ENCODE measurements at places on chromosomes 12 and 14. TPM values are rescaled to one million over a fixed set of nuclear protein-coding genes. Genes with fewer than 3 reads are reported as not detected.
A peak's percentile ranks its signal among the peaks of the same experiment; 100 is the strongest.

Gene INSM2
- not detected for total RNA-seq

Gene SOX5
- total RNA-seq = not detected

Gene GYS2
- not detected for total RNA-seq

Gene TAS2R7
- not detected for total RNA-seq

Gene CDKN1B
- 67.5 TPM for total RNA-seq

Gene MYF5
- not detected for total RNA-seq

Gene VIPAS39
- total RNA-seq = 46.1 TPM

- DNase-seq = no peak
Observed at GRCh38 chr14:75653563-75653962, 7.1 kb downstream of the ERG28 start.

DNA sequence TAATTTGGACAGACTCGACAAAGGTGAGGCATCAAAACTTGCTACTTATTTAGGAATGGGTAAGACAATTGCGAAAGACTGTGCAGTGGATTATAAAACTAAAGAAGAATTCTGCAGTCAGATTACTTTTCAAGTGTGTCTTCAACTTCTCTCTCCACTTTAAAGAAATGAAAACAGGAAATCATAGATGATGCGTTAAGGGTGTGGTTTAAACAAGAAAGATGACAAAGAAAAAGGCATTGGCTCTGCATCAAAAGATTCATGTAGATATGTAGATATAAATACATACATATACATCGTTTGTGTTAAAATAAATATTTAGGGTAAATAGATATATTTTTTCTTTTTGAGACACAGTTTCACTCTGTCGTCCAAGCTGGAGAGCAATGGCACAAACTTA is 74.6 kb upstream of the PARP11 start:
- no peak for DNase-seq

- no peak for DNase-seq
Observed at GRCh38 chr14:78997811-78998210, 827.6 kb downstream of the NRXN3 start.

DNA sequence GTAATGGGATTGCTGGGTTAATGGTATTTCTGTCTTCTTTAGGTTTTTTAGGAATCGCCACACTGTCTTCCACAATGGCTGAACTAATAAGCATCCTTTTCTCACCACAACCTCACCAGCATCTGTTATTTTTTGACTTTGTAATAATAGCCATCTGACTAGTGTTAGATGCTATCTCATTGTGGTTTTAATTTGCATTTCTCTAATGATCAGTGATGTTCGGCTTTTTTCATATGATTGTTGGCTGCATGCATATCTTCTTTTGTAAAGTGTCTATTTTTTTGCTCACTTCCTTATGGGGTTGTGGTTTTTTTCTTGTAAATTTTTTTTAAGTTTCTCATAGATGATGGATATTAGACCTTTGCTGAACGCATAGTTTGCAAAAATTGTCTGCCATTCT is 377.9 kb downstream of the GALC start:
- no peak for DNase-seq

GRCh38 chr12:104750061-104750460 is 208.0 kb downstream of the SLC41A2 start:
- peak; percentile 44 for DNase-seq

- DNase-seq = no peak
Observed at GRCh38 chr12:79725987-79726386, 35.2 kb upstream of the PAWR start.

DNA sequence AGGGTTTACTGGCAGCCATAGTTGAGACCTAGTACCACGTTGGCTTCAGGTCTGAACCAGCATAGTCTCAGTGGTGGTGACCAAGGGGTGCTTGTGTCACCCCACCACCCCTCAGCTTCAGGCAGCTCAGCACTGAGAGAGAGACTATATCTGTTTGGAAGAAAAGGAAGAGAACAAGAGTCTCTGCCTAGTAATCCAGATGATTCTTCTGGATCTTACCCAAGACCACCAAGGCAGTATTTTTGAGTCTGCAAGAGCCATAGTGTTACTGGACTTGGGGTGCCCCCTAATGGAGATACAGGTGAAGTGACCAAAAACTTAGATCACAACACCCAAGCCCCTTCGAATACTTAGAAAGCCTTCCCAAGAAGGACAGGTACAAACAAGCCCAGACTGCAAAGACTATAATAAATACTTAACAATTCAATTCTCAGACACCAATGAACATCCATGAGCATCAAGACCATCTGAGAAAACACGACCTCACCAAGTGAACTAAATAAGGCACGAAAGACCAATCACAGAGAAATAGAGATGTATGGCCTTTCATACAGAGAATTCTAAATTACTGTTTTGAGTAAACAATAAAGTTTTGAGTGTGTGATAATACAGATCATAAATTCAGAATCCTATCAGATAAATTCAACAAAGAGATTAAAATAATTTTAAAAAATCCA is 107.0 kb downstream of the HELB start:
- DNase-seq = peak; percentile 3

GRCh38 chr14:71245659-71246361 is 338.6 kb downstream of the PCNX1 start:
- DNase-seq = peak; percentile 31

DNA sequence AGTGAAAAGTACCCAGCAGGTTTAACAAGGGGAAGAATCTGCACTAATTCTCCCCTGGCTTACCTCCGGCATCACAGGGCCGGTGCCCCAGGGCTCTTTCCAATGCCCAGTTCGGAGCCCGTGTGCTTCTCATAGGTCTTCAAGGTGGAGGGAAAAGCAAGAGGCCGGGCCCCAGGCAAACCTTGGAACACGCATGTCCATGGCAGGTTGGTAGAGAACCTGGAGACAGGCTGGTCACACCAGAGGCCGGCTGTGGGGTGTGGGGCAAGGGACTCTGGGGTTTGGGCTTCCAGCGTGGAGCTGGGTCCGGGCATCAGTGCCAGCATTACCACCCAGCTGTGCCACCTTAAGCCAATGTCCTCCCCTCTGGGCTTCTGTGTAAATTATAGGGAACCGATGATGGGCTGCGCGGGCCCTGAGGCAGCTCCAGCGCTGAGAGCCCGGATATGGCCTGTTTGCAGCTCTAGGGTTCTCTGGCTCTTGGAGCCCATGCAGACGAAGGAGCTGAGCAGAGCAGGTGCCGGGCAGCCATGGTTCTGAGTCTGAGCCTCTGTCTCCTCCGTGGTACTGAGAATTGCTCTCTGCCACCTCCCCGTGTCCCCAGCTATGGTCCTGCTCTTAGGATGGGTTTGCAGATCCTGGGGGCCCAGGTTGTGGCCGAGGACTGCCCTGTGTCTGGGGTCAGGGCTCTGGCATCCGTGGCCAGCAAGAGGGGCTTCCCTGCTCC is 197.0 kb upstream of the C14orf180 start:
- no peak for DNase-seq

DNA sequence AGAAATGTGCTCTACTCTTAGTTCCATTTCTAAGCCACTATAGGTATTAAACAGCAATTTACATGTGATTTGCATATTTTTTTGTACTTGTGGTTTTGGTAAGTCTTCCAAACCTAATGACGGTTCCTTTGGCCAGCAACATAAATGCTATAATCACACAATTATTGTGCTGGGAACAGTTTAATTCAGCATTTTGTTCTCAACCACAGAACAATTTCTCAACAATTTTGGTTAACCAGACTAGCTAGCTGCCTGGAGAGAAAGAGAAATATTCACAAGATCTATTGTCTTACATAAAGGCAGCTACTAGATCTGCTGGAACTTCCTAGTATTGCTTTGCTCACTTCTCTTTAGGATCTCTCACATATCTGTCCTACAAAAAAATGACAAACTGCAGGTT is 265.3 kb downstream of the SOX5 start:
- DNase-seq = no peak

GRCh38 chr14:63654346-63654745 is 12.7 kb upstream of the WDR89 start:
- no peak for DNase-seq

DNA sequence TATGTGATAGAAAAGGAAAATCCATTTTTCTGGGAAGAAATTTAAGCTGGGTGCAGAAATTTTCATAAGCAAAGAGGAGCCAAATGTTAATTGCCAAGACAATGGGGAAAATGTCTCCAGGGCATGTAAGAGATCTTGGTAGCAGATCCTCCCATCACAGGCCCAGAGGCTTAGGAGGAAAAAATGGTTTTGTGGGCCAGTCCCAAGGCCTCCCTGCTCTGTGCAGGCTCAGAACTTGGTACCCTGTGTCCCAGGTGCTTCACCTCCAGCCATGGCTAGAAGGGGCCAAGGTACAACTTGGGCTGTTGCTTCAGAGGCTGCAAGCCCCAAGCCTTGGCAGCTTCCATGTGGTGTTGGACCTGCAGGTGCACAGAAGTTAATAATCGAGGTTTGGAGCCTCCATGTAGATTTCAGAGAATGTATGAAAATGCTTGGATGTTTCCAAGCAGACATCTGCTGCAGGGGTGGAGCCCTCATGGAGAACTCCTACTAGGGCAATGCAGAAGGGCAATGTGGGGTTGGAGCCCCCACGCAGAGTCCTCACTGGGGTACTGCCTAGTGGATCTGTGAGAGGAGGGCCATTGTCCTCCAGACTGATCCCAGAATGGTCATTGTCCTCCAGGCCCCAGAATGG is 77.7 kb upstream of the ATP2B1 start:
- no peak for DNase-seq

DNA sequence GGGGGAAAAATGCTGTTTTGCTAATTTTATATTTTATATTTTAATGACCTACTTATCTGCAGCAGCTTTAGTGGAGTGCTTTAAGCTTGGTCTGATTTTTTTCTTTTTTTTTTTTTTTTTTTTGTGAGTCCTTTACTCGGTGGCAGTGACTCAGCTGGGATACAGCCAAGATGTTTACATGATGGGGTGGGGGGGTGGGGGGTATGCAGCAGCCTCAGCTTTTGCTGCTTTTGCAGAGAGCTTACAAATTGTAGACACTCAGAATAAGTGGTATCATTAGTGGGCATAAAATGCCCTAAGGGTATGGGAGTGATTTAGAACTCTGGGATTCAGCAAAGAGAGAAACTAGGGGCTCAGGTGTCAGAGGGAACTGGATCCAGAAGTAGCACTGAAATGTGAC is 38.2 kb upstream of the ARHGAP5 start:
- DNase-seq = no peak

DNA sequence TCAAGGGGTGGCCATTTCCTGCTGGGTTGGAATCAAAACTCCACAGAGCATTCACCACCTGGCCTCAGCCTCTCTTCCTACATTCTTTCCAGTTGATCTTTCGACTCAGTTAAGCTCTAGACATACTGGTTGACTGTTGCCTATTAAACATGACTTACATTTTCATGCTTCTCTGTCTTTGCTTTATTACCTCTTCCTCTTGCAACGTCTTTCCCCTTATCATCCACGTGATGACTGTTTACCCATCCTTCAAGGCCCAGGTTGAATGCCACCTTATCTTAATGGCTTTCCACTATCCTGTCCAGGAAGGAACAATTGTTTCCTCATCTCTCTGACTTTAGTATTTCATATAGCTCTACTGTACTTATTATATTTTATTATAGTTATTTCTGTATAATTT is 24.4 kb upstream of the CCDC175 start:
- DNase-seq = no peak

DNA sequence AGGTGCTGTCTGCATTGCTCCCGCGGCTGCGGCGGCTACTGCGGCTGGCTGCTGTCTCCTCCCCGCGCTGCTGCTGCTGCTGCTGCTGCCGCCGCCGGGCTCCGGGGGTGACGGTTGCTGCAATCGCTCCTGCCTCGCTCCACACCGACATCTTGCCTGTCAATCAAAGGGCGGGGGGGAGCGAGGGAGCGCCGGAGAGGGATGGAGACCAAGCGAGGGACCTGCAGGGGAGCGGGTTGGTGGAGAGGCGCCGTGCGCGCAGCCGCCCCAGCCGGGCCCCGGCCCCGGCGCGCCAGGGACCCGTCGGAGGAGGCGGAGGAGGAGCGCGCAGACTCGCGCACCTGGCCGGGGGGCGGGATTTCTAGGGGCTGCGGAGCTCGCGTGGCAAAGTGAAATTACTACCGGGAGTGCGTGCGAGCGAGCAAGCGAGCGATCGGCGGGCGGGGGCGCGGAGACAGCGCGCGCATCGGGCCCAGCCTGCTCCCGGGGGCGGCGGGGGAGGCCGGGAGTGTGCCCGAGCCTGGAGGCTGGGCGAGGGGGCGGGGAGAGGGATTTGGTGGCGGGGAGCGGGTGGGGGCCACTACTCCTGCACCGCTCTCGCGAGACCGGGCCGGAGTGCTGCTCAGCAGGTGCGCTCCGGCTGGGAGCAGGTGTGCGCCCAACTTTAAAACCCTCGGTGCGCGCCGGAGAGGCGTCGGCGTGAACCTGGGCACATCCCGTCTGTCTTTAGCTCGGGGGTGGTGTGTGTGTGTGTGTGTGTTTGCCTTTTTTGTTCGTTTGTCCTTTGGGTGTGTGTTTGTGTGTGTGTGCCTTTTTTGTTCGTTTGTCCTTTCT is at the start of gene KSR2:
KSR2 (minus strand) TSS at position 165 of the 834 bp plus-strand sequence. CDS start 735 bp downstream, outside the sequence.
- DNase-seq = peak; percentile 74

GRCh38 chr12:38850461-38850860 is 54.9 kb downstream of the CPNE8 start:
- DNase-seq = no peak

GRCh38 chr12:14256121-14256520 is 109.4 kb upstream of the ATF7IP start:
- no peak for DNase-seq

DNA sequence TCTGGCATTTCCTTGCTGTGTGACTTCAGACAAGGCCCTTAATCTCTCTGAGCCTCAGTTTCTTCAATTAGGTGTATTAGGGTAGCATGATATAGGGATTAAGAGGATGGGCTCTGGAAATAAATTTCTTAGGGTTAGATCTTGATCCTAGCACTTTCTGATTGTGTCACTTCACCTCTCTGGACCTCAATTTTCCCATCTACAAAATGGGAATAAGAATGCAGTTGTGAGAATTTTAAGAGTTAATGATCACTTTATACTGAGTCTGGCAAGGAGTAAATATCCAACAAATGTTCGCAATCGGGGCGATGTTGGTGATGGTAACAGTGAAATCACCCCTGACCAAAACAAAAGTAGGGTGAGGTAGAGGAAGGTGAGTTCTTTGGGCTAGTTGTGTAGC is 4.0 kb downstream of the RPH3A start:
- DNase-seq = no peak

GRCh38 chr14:102915292-102916110 is 7.0 kb upstream of the AMN start:
- no peak for DNase-seq

DNA sequence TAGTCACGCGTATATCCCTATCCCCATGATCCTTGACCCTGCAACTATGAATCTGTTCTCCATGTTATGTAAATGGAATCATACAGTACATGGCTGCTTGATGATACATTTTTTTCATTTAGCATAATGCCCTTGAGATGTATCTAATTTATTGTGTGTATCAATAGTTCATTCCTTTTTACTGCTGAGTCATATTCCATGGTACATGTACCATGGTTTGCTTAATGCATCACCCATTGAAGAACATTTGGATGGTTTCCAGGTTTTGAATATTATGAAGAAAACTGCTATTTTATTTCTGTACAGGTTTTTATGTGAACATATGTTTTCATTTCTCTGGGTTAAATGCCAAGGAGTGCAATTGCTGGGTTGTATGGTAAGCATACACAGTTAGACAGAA is 4.0 kb upstream of the RNASE10 start:
- no peak for DNase-seq

GRCh38 chr12:117485984-117486839 is 124.8 kb upstream of the NOS1 start:
- no peak for DNase-seq

- DNase-seq = no peak
Observed at GRCh38 chr14:102058146-102058545, 28.7 kb downstream of the HSP90AA1 start.
